ENCODE measurements at places on chromosomes 3 and 15.

DNA sequence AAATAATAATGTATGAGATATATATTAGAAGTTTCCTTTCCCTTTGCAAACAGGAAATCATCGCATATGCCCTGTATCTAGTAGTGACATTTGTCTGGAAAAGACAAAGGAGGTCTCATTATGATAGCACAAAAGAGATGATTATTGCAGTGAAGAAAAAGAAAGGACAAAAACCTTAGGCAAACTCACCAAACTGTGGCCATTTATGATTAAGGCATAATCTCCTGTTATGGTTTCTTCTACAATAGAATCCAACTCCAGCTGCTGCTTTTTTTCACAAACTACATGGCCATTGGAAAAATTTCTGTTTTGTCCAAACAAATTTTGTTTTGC, 218.2 kb downstream of the ATP8B4 start:
- DNase-seq = no peak

DNA sequence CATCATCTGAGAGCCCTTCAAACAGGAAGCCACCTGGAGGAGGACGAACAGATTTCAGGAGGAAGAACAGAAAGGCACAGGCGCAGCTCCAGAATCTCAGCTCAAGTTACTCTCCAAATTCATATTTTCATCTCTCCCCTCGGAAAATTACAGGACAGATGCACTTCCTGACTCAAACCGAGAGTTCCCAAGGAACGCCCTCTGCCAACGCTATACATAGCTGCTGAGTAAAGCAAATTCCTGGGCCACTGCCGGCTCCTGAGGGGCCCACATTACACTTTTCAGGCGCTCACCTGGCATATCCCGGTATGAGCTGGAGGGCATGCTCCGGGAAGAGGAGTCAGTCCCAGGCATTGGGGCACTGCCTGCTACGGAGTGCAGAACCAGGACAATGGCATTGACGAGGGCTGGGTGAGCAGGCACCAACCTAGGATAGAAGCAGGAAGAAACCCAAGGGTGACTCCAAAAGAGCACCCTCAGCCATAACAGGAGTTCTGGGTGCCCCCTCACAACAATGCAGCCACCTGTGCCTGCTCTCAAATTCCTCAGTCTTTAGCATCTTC, 11.2 kb downstream of the UBL7 start:
- no peak for DNase-seq

GRCh38 chr15:59696332-59696731, 7.2 kb upstream of the BNIP2 start:
- no peak for DNase-seq

DNA sequence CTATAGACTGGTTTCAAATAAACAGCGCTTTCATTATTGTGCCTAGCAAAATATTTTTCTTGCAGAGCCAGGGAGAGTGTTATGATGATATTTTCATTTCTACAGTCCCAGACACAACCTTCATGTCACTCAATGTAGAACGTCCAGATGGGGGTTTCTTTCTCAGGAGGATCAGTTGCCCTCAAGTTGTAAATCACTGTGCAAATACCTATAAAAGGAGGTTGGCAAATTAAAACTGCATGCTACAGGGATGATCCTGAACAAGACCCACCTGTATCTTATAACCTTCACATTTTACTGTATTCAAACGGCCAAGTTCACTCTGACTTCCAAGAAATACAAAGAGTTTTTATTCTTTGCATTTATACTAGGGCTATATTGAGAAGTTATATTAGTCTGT, 486.0 kb downstream of the EDEM1 start:
- DNase-seq = no peak

DNA sequence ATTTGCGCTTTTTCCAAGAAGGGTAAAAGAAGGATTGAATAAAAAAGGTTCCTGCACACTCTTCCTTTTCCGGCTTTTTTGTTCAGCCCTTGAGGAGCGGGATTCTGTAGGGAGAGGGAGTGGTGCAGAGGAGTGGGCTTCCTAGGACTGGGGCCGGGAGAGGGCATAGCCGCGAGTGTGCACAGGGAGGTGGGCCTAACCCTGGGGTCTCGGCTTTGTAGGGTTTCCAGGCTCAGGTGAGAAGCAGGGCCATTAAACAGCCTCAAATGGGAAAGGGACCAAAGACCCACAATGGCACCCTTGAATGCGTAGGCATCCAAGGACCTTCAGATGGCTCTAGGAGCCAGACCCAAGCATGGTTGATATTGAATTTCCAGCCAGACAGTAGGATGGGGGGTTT, 35.4 kb upstream of the RAB6B start:
- DNase-seq = no peak

- DNase-seq = no peak
These were observed 9.8 kb upstream of the WWTR1 start for GRCh38 chr3:149667576-149667975.

DNA sequence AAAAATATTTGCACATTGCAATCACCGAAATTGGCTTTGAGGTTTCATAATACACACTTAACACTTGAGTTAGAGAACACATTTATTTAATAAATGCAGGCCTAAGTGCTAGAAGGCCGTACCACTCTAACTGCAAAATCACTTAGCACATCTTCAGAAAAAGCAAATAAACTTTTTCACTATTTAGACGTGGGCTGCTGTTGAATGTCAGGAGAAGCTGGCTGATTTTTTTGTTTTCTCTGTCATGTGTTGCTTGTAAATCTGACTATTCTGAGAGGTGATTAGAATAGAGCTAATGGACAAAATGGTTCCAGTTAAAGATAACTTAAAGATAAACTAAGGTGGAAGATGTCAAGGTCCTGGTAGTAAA, 265.1 kb downstream of the FOXP1 start:
- no peak for DNase-seq

All from DND-41 (cell line).